ENCODE measurements at places on chromosomes 16 and 17.

DNA sequence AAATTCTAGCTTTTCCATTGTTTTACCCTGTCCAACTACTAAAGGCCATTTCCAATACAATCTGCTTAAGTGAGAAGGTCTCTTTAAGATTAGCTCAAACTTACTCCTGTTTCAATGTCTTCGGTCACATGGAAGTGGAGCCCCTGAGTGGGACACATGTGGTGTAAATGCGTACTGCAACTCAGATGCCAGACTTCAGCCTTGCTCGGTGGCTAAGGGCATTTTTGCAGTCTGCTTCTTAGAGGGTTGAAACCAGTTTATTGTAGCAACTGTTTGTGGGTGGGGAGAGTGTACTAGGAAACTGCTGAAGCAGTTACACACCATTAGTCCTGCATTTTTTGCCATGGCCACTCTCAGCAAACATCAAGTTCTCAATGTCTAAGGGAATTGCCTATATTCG, 140.6 kb downstream of the PARN start:
- DNase-seq: no peak

DNA sequence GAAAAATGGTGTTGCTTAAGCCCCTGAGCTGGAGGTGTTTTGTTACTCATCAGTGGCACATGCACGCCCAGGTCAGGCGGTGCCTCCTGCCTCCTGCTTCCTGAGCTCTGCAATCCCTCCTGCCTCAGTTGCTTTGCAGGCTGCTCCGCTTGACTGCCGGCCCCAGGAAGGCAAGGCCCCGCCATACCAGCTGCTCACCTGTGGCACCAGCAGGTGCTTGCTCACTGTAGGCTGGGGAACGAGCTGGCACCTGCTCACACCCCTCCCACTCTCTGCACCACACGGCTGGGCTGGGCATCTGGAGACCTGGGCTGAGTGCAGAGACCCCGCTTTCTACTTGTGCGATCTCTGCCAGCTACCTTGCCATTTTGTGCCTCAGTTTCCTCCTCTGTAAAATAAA, 200.2 kb downstream of the RBFOX3 start:
- DNase-seq: no peak

DNA sequence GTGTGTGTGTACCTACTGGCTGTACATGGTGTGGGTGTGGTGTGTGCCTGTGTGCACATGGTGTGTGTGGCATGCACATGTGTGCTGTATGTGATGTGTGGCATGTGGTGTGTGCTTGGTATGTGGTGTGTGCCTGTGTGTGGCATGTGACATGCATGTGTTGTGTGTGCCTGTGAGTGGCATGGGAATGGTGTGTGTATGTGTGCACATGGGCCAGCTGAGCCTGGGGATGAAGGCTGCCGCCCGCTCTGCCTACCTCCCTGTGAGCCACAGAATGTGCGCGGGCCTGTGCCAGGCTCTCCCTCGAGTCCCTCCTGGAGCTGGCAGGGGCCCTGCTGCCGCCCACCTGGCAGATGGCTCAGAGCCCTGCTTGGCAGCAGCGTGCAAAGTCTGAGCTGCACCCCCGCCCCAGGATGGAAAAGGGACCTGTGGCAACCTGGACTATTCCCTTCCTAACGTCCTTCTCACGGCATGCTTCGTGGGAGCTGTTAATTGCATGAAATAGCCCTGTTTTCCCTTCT, 9.3 kb downstream of the PRSS27 start:
- DNase-seq: no peak

- DNase-seq: no peak
These were observed 35.8 kb downstream of the MRTFB start for GRCh38 chr16:14106961-14107360.

DNA sequence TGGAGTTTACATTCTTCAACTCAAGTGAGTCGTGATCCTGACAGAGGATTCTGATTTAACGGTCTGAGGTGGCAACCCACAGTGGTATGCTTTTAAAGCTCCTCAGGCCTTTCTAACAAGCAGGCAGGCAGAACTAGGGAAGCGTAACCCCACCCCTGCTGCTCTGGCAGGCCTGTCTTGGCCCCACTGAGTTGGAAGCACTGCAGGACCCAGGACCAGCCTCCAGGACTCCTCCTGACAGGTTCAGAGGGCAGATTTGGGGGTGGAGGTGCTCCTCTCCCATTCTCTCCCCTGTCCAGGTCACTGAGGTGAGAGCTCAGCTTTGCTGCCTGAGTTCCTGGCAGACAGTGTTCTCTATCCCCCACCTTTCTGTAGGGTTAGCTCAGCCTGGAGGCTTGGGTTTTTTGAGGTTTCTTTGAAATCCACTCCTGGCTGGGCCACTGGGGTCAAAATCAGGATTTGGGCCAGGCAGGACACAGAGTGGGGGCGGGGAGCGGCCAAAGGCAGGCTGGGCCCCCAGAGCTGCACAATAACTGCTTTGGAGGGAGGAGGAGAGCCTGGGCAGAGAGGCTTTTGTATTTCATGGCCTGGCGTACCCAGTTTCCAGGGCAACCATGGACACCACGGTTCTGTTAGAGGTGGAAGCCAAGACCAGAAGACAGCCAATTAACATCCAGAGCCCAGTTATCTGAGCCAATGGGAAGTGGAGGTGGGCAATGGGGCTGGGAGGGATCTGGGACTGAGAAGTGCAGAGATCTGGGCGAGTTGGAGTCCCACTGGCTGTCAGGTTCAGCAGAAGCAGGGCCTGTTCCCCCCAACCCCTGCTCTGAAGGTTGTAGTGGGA, 9.5 kb downstream of the MRPL27 start:
- no peak for DNase-seq

DNA sequence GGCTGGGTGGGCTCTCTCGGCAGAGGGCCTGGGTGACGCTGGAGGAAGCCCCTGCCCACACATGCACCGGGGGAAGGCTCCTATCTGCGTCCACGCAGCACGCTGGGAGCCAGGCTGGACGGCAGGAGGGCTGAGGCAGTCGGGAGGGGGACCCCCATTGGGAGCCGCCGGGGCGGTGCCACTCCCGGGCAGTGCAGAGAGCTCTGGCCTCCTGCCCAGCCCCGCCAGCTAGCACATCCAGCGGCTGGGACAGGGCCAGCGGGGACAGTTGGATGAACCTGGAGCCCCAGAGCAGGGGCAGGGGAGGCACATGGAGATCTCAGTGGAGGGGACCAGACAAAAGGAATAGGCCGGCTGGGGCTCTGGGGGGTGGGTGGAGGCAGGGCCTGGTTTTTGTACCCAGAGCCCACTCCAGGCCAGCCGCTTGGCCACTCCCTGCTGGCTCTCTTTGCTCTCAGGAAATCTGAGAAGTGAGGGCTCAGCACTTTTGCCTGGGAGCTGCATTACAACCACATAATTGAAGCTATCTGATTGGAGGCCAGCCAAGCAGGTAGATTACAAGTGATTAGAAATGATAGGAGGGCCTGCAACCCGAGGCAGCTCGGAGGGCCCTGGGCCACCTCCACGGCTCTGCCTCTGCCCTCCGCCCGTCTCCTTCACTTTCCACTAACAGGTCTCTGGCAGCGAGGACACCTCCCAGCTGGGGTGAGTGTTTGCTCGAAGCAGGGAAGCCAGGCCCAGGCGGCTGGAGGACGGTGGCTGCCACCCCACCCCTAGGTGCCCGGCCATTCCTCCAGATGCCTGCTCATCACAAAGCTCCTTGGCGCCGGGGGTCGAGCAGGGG, 40.1 kb downstream of the ENGASE start:
- no peak for DNase-seq

- DNase-seq: no peak
These were observed 6.0 kb downstream of the CETP start for GRCh38 chr16:56967733-56968132.

DNA sequence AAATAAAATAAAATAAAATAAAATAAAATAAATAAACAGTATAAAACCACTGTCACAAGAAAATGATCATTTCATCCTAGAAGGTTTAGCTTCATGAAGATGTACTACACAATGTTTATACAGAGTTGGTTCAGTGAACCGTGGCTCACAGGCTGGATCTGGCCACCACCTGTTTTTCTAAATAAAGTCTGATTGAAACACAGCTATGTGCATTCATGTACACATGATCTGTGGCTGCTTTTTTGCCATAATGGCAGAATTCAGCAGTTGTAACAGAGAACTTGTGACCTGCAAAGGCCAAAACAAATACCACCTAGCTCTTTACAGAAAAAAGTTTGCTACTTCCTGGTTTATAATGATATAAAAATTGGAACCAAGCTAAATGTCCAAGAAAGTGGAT, 12.6 kb upstream of the RPRML start:
- DNase-seq: no peak

GRCh38 chr16:79605999-79606398, 5.5 kb upstream of the MAF start:
- no peak for DNase-seq

DNA sequence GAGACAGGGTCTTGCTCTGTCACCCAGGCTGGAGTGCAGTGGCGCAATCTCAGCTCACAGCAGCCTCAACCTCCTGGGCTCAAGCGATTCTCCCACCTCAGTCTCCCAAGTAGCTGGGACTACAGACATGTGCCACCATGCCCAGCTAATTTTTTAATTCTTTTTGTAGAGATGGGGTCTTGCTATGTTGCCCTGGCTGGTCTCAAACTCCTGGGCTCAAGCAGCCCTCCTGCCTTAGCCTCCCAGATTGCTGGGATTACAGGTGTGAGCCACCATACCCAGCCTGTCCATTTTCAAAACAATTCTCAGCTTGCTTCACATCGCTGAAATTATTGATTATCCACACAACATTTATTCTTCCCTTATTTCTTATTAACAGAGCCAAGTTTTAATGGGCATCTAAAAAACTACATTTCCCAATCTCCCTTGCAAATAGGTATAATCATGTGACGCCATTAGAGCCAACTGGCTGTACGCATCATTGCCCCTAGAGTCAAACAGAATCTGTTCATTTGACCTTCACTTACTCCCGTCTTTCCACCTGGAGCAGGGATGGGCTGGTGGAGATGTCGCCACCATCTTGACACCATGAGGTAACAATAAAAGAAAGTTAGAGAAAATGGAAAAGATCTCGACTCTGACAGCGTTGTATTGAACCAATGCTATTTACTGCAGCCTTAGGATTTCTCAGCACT, 148.0 kb upstream of the FOXF1 start:
- no peak for DNase-seq

DNA sequence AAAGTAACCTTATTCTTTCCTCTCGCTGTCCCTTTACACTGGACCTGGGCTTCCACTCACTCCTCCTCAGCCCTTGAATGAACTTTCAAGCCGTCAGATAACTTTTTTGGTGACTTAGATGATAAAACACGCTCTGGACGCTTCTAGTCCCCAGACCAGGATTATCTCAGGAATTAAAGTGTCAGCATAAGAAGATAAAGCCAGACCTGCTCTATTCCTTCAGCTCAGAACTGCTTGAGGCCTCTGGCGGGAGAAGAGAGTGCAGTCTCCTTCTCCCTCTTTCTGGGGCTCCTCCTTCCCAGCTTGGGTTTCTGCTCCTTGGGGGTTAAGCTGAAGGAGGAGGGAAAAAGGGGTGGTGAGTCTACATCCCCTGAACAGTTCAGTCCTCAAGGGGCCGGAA, 6.6 kb downstream of the LPO start:
- DNase-seq: no peak

GRCh38 chr16:1372292-1372950, 20.7 kb downstream of the GNPTG start:
- DNase-seq: no peak

DNA sequence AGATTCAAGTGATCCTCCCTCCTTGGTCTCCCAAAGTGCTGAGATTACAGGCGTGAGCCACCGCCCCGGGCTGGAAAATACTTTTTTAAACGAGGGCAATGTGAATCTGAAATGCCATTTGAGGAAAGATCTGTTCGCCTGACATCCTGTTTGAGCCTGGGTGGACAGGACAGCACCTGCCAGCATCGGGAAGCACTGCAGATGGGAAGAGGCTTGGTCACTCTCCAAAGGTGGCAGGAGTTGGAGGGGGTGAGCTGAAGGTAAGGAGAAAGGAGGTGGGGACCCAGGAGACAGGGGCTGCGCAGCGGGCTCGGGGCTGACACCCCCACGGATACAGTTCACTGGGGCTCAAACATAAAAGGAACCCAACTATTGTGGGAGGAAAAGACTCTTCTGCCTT, 3.9 kb upstream of the BIRC5 start:
- no peak for DNase-seq

DNA sequence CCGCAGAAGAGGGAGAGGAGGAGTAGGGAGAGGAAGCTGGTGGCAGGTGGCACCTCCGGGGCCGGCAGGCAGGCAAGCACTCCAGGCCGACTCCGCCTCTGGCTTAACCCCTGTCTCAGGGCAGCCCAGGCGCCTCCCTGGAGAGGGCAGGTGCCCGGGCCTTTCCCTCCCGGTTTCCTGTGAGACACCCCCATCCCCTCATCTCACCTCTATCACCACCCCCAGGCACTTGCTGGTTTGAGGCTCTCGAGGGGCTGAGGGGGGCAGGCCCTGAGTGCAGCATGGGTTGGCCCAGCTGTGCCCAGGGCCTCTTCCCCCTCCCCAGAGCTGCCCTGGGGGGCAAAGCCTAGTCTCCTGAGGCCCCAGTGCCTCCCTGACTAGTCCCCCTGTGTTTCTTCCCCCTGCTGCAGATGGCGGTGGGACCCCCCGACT, 6.0 kb downstream of the DOC2A start:
- DNase-seq: no peak

- DNase-seq: no peak
These were observed 33.7 kb upstream of the TNRC6C start for GRCh38 chr17:77924757-77925336.

GRCh38 chr17:74945543-74945942, 9.8 kb downstream of the OTOP3 start:
- DNase-seq: no peak

DNA sequence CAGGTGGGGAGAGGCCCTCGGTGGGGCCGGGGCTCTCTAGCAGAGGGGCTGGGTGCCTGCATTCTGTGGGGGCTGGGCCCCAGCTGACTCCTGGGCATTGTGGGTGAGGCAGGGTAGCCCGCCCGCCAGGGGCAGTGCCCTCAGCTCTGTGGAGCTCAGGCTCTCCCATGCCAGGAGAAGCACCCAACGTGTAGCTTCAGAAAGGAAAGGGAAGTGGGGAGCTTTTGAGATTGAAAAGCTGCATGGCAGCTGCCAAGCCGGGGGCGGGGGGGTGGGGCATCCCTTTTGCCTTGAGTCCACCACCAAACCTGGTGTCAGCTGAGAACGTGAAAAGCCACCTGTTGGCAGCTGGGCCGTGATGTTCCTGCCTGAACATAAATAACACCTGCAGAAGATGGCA, 192.1 kb upstream of the CIBAR2 start:
- no peak for DNase-seq

GRCh38 chr17:57186226-57187019, 69.9 kb upstream of the MSI2 start:
- no peak for DNase-seq

DNA sequence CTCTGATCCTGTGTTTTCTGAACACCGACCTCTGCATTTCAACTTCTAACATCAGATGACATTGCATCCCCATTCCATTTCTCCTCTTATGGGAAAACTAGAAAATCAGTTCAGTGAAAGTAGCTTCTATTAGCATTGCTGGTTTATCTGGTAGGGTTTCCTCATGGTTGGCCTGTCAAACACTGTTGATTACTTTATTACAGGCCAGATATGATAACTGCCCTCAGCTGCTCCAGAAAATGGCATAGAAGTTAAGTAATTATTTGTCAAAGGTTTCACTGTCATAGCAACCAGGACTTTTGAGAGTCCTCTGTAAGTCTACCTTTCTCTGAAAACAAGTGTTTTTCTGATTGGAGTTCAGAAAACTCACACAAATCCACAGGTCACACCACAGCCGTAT, 3.0 kb downstream of the GFOD2 start:
- DNase-seq: no peak

- DNase-seq: no peak
These were observed 1.1 kb downstream of the ELP5 start for GRCh38 chr17:7253082-7253481.
